ENCODE measurements at places on chromosomes 1 and 21.

GRCh38 chr1:55334160-55334559 lies 119.0 kb upstream of the USP24 start:
- no peak for DNase-seq

GRCh38 chr21:31720330-31720729 lies 11.6 kb downstream of the SCAF4 start:
- no peak for DNase-seq

- no peak for DNase-seq
These were observed 65.4 kb downstream of the TOMM20 start for GRCh38 chr1:235063068-235063765.

GRCh38 chr1:207404849-207405525 lies 49.1 kb upstream of the CR2 start:
- DNase-seq, result no peak

GRCh38 chr1:94722181-94722580 lies 98.0 kb upstream of the SLC44A3 start:
- DNase-seq, result no peak

GRCh38 chr1:26114165-26114927 lies 2.7 kb downstream of the PDIK1L start:
- no peak for DNase-seq

GRCh38 chr1:153340356-153340755 lies 8.3 kb downstream of the PGLYRP4 start:
- DNase-seq, result no peak

GRCh38 chr1:178493301-178493741 lies 3.4 kb downstream of the CLEC20A start:
- DNase-seq, result no peak

DNA sequence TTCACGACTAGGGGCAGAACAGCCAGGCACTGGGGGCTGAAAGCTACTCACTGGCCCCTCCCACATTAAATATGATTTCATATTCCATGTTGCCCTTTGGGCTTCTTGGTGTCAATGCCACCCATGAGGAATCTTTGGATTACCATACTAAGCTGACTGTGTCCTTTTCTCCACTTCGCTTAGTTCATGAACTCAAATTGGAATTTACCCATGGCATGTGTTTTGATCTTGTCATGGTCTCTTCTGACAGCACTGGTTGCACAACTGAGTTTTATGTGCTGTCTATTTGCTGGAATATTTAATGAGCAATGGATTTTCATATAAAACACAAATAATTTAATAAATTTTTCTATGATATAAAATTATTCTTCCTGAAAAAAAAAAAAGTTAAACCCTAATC lies 59.2 kb downstream of the SERBP1 start:
- no peak for DNase-seq

- DNase-seq, result no peak
These were observed 45.4 kb upstream of the POFUT2 start for GRCh38 chr21:45332981-45333582.

- DNase-seq, result peak; percentile 15
These were observed 738 bp upstream of the KCNA2 start for GRCh38 chr1:110606657-110607535.

DNA sequence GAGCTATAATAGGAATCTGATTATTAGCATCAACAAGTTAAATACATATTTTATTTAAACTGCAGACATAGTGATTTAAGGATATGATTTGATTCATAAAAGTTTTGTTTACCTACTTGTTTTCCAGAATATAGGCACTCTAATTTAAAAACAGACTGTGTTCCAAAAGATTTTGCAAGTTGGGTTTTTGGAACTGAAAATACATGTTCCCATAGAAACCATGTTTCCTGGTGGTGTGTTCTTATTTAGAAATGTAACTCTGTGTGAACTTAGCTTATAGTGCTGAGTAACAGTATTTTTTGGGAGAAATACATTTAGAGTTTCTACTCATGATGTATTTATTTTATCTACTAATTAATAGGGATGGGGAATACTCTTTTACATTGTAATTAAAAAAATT lies 21.8 kb downstream of the USP25 start:
- no peak for DNase-seq

DNA sequence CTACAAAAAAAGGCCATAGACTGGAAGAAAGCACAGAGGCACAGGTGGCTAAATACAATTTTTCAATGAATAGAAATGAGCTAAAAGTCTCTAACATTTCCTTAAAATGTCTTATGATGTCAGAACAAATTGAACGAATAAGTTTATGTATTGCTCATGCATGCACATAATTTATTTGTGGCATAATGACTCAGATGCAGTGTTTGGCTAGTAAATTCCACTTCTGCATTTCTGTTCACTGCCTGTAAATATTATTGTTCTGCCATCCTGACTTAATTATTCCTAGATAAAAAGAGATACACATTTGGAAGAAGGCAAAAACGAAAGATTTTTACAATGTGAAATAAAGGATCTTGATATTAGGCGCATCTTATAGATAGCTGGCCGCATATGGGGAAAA lies 26.6 kb upstream of the EXO1 start:
- DNase-seq, result no peak

DNA sequence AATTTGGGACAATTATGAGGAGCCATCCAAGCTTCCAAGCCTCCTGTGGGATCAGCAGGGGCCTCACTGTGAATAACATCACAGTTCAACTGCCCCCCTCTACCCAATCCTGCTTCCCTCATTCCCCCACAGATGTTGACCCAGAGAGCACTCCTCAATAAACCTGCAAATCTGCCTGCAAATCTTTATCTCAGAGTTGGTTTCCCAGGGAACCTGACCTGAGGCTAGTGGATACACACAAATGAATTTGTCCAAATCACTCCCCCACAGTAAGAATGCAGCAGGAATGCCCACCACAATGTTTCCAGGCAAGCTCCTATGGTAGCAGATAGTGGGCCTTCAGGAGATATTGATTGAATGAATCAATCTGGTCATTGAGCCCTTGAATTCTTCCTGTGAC lies 56.4 kb upstream of the HIVEP3 start:
- DNase-seq, result no peak

- DNase-seq, result no peak
These were observed 1.6 kb upstream of the DYRK3 start for GRCh38 chr1:206633708-206634121.

DNA sequence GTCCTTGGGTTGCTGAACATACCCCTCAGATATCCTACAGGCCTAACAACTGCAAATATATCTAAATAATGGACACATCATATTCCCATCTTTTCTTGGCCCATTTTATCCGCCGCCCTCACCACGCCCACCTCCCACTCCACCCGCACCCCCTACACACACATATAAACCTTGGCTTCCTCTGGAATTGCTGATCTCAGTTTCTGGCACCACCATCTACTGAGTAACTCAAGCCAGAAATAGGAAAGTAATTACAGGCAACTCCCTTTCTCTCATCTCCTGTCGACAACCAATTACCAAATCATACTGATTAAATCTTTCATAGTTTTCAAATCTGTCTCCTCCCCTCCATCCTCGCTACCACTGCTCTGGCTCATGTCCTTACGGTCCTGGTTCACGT lies 4.7 kb downstream of the RGS8 start:
- no peak for DNase-seq
